ENCODE measurements at places on chromosomes 13 and 19.

DNA sequence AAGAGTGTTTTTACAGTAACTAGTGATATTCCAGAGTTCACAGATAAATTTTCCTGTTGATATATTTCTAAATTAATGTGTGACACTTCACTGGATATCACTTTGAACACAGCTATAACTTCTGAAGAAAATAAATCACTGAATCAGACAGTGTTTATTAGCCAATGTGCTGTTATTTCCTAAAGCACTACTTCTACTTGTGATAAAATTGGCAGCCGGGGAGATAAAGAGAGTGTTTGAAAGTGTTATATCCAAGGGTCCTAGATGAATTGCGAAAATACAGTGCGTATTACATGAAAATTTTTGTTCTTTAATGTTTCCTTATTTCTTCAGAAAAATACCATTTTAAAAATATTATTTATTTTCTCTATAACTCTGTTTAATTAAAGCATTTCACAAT lies 417.5 kb upstream of the ARGLU1 start:
- DNase-seq, result no peak

GRCh38 chr19:850221-850978 lies 1.7 kb upstream of the ELANE start:
- DNase-seq, result no peak

- no peak for DNase-seq
Measured at GRCh38 chr13:31747966-31748365, 8.6 kb downstream of the RXFP2 start.

DNA sequence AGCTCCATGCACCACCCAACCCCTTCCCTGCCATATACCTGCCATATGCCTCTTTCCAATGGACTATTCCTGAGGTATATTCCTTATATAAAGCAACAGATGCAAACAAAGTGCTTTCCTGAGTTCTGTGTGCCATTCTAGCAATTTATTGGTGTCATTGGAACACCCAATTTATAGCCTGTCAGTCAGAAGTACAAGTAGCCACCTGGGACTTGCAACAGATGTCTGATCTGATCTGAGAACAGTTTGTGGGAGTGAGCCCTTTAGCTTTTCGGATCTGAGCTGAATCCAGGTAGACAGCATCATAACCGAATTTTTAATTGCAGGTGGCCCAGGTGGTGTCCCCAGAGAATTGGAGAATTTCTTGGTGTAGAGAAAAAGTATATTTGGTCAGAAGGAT lies 963 bp upstream of the FPR3 start:
- no peak for DNase-seq

DNA sequence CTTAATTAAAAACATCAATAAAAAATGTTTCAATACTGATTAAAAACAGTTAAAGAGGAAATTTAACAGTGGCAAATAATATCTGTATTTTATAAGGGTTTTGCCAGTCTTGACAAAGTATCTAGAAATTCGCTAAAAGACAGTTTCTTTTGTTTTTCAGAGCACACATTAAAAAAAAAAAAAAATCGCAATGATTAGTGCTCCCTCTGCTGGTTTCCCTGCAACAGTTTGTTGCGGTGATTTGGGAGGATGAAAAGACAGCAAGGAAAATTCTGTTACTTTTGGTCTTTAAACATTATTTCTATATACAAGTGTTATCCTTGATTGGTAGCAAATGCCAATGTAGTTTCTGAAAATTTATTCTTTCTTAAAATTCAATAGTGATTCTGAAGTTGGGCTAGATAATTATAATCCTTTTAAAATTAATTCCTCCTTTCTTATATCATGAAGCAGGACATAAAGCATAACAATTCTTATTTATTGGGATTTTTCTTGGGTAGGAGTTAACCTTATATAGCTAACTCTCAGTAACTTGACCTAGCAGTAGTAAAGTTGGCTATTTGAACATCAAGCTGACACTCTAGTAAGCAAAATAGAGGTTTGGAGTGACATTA lies 23.1 kb upstream of the SPRY2 start:
- DNase-seq, result no peak

- DNase-seq, result no peak
Measured at GRCh38 chr13:73754727-73755292, 379.4 kb downstream of the KLF12 start.

GRCh38 chr13:93435651-93436050 lies 209.0 kb downstream of the GPC6 start:
- no peak for DNase-seq

DNA sequence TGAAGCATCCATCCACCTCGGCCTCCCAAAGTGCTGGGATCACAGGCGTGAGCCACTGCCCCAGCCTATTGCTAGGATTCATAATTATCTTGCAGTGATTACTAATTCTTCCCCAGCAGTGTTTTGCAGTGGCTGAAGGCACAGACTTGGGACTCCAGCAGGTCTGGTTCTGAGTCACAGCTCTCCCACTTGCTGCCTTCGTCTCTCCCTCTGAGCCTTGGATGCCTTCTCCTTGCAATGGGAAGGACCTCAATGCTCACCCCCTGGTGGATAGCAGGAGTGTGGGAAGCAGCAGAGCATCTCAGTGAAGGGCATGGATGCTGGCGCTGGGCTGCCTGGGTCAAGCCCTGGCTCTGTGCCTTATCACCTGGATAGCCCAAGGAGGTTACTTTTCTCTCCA lies 37.6 kb upstream of the SHKBP1 start:
- DNase-seq, result no peak

DNA sequence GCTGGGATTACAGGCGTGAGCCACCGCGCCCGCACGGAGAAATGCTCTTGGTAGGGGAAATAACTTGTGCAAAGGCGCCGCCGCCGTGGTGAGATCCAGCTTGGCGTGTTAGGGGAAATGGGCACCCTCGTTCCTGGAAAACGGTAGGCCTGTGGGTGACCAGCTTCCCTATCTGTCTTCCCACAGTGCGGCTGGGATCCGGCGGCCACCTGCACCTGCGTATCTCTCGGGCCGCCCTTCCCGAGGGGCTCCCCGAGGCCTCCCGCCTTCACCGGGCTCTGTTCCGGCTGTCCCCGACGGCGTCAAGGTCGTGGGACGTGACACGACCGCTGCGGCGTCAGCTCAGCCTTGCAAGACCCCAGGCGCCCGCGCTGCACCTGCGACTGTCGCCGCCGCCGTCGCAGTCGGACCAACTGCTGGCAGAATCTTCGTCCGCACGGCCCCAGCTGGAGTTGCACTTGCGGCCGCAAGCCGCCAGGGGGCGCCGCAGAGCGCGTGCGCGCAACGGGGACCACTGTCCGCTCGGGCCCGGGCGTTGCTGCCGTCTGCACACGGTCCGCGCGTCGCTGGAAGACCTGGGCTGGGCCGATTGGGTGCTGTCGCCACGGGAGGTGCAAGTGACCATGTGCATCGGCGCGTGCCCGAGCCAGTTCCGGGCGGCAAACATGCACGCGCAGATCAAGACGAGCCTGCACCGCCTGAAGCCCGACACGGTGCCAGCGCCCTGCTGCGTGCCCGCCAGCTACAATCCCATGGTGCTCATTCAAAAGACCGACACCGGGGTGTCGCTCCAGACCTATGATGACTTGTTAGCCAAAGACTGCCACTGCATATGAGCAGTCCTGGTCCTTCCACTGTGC lies 2.4 kb downstream of the GDF15 start:
- peak; percentile 70 for DNase-seq

DNA sequence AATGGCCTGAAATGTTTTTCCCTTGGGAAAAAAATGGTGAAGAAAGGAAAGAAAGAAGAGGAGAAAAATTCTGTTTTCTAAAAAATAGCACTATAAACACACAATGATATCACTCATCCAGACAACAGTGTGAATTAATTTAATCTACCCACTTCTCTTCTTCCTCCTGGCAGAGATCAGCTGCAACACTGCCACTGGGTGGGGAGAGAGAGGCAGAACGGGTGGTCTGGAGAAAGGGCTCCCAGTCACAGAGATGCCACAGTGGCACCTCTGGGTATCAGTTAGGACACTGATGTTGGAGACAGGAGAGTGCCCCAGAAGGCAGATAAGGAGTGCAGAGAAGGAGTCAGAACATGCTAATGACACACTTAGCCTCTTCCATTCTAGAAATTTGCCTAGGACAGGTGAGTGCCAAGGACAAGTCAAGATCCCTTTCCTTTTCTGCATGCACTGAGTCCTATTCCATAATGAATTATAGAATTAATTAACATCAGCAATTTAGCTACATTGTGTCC lies 168.6 kb downstream of the SUCLA2 start:
- DNase-seq, result no peak
